ENCODE measurements at places on chromosomes 6 and 20.

GRCh38 chr20:3995067-3995748, 20.1 kb downstream of the RNF24 start:
- DNase-seq = no peak

DNA sequence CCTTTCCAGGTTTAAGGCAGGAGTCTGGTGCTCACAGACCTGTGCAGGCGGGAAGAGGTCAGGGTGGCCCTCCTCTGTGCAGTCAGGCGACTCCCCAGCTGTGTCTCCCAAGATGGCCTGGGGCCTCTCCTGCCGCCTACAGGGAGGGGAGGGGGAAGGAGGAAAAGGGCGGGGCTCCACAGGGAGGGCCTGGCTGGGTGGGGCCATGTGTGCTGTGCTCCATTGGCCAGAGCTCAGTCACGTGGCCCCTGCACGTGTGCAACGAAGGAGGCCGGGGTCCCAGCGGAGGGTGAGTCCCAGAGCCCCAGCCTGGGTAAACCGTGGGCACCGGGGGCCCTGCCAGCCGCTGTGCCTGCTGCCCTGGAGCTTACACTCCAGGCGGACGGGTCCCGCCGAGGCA, 211.6 kb downstream of the ZDHHC14 start:
- no peak for DNase-seq

DNA sequence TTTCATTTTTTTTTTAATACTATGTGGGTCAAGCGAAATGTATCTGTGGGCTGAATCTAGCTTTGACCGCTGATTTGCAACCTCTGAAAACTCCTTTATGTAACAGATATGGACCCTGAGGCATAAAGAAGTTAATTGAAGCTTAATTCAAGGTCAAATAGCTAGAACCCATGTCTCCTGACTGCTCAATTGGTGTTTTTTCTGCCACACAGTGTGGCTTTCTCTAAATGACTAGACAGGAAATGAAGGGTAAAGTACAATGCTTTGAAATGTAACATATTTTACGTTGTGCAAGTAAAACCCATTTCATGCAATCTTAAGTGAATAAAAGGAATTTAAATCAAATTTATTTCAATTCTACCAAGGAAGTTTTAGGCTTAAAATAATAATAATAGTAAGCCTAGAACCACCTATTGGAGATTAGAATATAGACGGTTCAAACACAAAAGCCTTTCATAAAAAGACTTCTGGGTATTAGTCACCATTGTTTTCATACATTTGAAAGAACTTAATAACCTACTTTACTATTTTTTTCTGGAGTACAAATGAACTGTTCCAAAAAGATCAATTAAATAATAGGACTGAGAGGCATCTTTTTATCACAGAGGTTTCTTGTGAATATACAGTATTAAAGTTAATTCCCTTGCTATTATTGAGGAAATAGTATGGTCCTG, 279.8 kb downstream of the EPHA7 start:
- no peak for DNase-seq

GRCh38 chr20:47487175-47487917, 14.3 kb upstream of the NCOA3 start:
- DNase-seq = no peak

- DNase-seq = no peak
Measured at GRCh38 chr20:45021631-45022030, 55.3 kb downstream of the STK4 start.

All from left renal cortex interstitium (tissue), 4 donors.